ENCODE measurements at places on chromosomes 5 and 9.

GRCh38 chr9:135566552-135566951 lies 5.0 kb downstream of the PAEP start:
- DNase-seq: no peak

DNA sequence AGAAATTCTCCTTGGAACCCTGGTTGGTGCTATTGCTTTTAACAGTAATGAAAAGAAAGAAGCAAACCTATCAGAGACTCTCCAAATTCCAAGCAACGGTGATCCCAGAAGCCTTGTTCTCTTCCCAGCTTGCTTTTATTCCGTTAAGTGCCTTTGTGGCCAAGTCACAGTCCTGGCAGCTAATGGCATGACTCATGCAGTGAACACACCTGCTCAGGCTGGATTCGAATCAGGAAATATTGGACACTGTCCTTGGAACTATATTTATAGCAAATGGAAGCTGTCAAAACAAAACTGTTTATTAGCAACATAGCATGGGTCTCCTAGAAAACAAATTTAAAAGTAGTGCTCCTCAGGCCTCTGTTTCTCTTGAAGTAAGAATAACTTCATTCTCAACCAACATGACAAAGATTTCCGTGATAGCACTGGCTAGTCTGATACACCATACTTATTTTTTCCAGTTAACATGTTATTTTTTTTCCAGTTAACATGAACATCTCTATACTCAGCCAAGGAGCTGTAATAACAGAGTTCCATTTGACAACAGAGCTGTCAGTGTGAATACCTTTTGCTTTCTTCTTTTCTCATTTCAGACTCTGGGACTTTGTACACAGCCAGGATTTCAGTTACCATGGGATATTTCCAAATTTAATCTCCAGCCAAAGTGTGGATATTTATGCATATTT lies 502.4 kb downstream of the GADD45G start:
- DNase-seq: no peak

DNA sequence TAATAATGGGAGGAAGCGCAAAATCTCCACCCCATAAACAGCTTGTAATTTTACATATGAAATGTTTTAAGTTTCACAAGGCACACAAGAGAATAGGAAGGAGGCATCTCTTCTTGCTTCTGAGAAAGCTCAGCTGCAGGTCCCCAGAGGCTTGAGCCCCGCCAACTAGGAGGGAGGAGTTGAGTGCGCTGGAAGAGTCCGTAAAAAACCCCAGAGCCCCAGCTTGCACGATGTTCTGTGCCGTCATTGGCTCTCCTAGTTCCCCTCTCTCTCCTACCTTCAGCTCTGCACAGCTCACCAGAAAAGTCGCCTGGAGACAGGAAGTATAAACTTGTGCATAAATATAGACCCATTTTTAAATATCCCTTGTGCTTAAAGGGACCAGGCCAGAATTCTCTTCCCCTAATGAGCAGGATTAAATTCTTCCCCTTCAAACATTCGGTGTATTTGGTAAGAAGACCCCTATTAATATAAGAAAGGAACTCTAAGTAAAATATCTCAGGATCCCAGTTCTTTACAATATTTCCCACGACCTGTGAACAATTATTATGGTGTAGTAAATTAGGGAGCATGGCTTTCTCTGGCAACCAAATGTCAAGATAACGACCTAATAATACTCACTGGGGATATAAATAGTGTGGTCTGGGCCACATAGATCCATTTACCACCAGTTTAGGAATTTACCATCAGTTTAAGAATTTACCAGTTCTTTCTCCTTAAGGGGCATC lies 13.7 kb downstream of the GLRX start:
- DNase-seq: peak; percentile 86

DNA sequence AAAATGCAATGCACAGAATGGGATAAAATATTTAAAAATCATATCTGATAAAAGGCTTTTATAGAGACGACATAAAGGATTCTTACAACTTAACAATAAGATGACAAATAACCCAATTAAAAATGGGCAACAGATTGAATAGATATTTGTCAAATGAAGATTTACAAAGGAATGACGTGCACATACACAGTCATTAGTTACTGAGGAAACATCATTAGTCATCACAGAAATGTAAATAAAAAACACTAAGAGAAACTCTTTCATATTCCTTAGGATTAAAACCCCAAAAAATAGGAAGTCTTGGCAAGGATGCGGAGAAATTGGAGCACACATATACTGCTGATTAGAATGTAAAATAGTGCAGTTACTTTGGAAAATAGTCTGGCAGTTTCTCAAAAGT lies 1886.0 kb upstream of the CDH6 start:
- DNase-seq: no peak

DNA sequence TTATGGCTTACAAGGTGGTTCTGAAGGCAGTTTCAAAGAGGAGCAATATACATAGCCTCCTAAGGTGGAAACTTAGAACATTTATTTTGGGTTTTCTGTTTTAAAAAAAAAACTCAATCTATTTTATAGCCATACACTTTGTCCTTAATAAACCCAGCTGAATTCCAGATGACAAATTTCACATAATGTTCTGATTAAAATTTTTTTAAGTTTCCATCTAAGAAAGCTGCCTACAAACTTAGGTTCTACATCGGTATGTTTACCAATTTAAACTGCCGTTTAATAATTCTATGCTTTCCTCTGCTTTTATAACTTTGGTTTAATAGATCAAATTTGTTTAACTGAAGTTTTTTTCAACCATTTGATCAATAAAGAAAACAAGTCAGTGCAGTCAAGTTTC lies 12.5 kb downstream of the NR3C1 start:
- no peak for DNase-seq

- no peak for DNase-seq
Observed at GRCh38 chr9:81108391-81108790, 581.0 kb downstream of the TLE1 start.

GRCh38 chr5:80054682-80055081 lies 19.5 kb downstream of the THBS4 start:
- DNase-seq: peak; percentile 22

DNA sequence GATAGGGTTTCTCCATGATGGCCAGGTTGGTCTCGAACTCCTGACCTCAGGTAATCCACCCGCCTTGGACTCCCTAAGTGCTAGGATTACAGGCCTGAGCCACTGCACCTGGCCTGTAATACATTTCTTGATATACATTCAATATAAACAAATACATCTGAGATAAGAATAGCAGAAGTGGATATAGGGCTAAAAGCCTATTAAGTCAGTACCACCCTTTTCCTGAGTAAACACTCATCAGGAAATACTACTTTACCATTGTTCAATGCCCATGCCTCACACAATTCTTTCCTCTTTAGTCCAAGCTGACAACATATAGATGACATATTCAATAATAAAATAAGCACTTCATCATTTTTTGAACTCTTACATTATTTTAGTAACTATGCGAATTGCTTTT lies 64.8 kb downstream of the MRPS27 start:
- DNase-seq: no peak

GRCh38 chr9:27530915-27531755 lies 1.5 kb upstream of the MOB3B start:
- DNase-seq: no peak

DNA sequence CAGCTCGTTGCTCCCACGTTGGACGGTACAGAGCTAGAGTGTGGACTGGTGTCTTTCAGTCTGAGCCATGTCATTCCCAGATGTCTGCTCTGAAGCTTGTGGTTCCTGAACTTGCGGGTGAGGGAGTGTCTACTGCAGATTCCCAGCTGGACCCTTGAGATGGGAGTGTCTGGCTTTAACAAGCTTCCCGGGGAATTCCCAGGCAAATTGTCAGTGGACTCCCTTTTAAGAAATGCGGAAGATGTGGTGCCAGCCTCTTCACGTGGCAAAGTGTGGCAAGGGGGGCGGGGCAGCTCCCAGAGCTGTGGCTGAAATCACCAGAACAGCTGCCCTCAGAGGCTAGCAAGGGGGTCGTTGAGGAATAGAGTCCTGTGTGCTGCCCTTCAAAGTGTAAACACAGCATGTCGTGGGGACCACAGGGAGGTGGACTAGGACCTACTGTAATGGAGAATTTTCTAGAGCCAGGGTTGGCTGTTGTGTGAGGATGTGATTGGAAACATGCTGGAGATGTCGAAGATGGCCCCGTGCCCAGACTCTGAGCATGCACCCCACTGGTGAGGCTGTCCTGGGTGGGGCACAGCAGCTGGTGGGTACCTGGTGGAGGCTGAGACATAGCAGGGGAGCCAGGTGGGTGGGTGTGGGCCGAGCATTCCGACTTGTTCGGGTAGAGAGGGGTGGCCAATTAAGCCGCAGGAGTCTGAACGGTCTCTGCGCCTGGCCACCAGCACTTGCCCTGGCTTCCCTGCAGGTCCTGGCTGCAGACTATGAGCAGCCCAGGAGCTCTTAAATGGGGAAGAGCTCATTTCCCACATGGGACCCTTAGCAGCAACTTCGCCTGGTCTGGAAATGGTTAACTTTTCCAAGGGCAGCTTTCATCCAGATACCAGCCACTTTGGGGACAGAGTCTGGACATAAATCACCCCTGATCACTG lies 37.4 kb downstream of the PRRX2 start:
- DNase-seq: no peak

DNA sequence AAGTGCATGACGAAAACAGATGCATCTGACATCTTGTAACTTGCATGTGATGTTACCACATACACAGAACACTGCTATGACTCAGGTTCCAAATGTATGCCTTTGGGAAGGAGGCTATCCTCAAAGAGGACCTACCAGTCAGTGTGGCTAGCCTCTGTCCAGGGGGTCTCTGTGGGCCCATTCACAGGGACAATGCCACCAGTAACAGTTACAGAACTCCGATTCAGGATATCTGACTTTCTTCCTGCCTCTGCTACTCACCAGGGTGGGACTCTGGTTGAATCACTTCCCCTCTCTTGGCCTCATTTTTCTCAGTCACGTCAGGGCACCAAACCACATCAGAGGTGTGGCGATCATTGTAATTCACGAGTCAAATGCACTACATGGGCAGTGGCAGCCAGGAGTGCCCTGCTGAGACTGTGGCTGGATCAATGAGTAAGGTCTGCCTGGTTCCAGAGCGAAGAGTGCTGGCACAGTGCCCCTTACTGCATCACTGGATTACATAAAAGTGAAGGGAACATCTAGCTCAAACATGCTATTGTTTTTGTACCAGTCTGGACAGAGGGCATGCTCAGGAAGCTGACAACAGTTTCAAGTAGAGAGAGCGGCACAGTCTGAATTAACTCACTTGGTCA lies 13.2 kb downstream of the ATOX1 start:
- peak; percentile 74 for DNase-seq

- no peak for DNase-seq
Observed at GRCh38 chr5:134450374-134450773, 38.7 kb upstream of the CDKN2AIPNL start.

- peak; percentile 9 for DNase-seq
Observed at GRCh38 chr9:88536023-88536324, 996 bp downstream of the NXNL2 start.

- peak; percentile 86 for DNase-seq
Observed at GRCh38 chr9:4970970-4971641, 14.0 kb upstream of the JAK2 start.

- DNase-seq: no peak
Observed at GRCh38 chr5:621341-621761, 9.2 kb downstream of the CEP72 start.

GRCh38 chr5:143086908-143087637 lies 316.4 kb downstream of the NR3C1 start:
- no peak for DNase-seq

- DNase-seq: no peak
Observed at GRCh38 chr5:166286832-166287231, 2004.6 kb upstream of the WWC1 start.

DNA sequence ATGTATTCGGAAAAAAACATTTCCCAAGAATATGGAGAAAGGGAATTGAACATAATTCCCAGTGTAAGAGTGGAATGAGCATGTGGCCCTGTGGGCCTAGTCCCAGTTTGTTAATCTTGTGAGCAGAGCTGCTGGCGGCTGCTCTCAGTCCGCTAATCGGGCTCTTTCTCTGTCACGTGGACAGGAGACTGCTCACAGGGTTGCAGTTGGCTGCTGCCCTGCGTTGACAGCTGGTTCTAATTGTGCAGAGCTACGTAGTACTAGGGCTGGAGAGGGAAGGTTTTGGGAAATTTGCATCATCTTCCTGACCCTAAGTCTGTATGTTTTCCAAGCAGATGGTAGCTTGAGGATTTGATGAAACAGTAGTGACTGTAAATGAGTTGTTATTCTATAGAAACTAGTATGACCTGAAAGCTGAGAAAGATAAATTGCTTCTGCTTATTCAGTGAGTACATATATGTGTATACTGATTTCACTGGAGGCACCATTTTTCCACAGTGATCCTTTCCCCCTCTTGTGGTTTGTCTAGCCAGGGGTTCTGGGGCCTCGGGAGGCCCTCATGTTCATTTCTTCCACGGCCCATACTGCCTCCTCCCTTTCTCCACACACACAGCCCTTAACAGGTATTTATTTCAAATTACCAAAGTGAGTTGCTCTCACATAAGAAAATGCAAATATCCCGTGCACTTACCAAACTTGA lies 100.6 kb downstream of the ANGPTL2 start:
- no peak for DNase-seq

DNA sequence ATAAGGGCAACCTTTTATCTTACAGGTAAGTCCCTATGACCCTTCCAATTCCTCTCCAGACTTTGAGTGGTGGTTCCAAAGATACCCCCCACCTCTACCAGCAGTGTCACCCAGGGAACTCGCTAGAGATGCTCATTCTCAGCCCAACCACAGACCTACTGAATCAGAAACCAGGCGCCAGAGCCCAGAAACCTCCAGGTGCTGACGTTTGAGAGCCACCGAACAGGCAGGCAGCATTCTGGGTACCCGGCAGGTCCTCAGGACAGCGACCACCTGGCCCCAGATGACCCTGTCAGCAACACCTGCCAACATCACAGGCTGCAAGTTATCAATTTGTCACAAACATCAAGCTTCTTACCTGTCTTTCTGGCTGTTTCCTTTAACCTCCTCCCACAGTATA lies 19.5 kb downstream of the RAPGEF1 start:
- peak; percentile 77 for DNase-seq

DNA sequence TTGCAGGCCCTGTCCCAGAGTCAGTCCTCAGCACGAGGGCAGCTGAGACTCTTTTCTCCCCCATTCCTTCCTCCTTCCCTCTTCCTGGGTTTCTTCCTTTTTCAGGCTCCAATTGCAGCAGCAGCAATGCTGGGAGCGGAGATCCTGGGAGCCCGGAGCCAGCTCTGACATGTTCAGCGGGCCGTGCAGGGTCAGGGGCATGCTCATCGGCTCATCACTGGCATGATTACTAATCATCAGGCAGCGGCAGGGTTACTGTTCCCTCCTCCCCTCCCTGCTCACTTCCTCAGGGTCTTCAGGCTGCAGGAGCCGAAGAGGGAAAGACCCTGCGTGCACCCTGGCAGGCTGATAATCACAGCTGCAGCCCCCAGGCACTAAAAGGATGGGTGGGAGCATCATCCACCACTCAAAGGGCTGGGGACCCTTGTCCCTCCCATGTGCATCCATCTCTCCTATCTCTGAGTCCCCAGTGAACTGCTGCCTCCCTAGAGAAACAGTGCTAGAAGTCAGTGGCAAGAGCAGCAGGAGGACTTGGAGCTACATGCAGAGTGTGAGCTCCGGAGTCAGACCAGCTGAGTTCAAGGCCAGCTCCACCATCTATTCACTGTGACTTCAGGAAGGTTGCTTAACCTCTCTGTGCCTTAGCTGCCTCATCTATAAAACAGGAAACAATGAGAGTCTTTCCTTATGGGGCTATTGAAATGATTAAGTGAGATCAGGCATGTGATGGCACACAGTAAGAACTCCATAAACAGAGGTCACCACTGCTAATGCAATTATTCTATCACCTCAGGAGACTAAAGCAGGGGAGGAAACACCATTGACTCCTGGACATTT lies 7.8 kb upstream of the KCNIP1 start:
- no peak for DNase-seq
